Tracheal epithelial cell (primary cell): ENCODE measurements at places on chromosomes 3 and 15. TPM values are rescaled to one million over a fixed set of nuclear protein-coding genes. Genes with fewer than 3 reads are reported as not detected.

The TMCO5A gene
- not detected in 2 replicates for total RNA-seq

The ROPN1B gene
- 0.24 TPM in 1 of 2 replicates, not detected in the other for total RNA-seq

The ZNF619 gene
- total RNA-seq, result 4.8 and 5.1 TPM in 2 replicates

The SLC7A14 gene
- under 0.01 TPM in 2 replicates for total RNA-seq
